ENCODE measurements at places on chromosomes 12 and 14. TPM values are rescaled to one million over a fixed set of nuclear protein-coding genes. Genes with fewer than 3 reads are reported as not detected.

The RNASE11 gene
- not detected for total RNA-seq

The SLC4A8 gene
- total RNA-seq = 14.0 TPM

The GZMB gene
- not detected for total RNA-seq

The ESPL1 gene
- 35.1 TPM for total RNA-seq

DNA sequence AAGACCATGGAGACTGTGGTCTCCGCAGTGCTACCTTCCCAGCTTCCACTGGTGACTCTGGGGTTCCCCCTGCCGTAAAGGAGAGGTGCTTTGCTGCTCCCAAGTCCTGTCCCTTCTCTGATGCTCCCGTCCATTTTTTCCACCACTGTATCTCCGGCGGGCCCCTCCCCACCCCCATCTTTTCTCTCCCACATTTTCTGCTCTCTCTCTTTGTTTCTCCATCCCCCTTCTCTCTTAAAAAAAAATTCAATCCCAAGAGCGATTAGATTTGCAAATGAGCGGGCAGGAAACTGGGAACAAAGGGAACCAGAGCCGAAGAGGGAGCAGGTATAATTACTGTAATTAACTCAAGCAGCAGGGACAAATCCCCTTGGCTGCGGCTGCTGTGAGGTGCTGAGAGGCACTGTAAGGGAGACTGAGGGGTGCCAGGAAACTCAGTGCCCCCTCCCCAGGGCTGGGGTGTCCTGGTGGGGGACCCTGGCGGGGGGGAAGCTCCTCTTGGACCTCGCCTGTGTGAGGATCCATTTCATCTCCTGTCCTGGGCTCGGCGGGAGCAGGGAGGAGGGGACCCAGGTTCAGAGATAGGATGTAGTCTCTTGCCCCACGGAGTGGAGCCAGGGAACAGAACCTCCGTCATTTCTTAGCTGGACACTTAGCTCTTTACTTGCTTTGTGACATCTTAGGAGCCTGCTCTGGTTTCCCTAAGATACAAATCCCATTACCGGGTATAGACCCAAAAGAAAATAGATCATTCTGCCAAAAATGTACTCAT, 140.4 kb upstream of the NRXN3 start:
- DNase-seq = no peak
- H3K27ac ChIP-seq = no peak overlapping the region
- H3K4me3 ChIP-seq = no peak overlapping the region
- H3K4me1 ChIP-seq = no peaks in the 10 kb centered on the region
- peaks cover 47% of the 10 kb centered on the region for H3K27me3 ChIP-seq
- H3K36me3 ChIP-seq = no peaks in the 10 kb centered on the region

GRCh38 chr12:40152783-40153383, 47.0 kb upstream of the SLC2A13 start:
- H3K4me3 ChIP-seq = no peak overlapping the region
- H3K27me3 ChIP-seq = peaks cover 8% of the 10 kb centered on the region
- DNase-seq = no peak
- H3K4me1 ChIP-seq = peaks cover 7% of the 10 kb centered on the region

GRCh38 chr12:49440035-49440434, 72.8 kb downstream of the SPATS2 start:
- H3K27ac ChIP-seq = no peak overlapping the region
- no peaks in the 10 kb centered on the region for H3K27me3 ChIP-seq
- H3K4me1 ChIP-seq = peaks cover 7% of the 10 kb centered on the region
- peaks cover 8% of the 10 kb centered on the region for H3K36me3 ChIP-seq
- no peak for DNase-seq

DNA sequence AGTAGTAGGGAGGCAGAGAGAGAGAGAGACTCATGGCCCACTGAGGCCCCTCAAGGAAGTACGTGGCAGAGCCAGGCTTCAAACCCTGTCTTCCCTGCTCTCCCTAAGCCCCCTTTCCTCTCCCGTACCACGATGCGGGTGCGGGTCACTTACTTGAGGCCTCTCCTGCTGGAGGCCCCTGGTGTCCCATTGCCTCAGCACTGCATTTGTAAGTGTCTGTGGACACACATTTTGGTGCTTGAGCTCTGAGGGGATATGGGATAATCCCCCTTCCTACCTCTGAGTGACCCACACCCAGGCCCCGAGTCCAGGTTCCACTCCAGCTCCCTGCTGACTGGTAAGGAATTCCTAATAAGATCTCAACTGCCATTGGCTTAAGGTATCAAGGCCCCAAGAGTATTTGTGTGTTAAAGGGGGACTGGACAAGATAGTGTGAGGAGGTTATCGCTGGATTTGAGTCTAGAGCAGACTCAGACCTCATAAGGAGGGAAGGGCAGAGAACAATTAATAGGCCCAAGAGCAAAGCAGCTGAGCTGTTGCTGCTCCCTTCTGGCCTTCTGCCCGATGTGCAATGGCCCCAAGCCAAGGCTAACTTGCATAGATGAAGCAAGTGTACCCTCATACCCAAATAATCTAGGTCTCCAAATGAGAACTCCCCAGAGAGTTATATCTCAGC, 71.9 kb downstream of the CRACR2A start:
- no peaks in the 10 kb centered on the region for H3K4me1 ChIP-seq
- H3K27ac ChIP-seq = no peak overlapping the region
- H3K36me3 ChIP-seq = peaks cover 4% of the 10 kb centered on the region
- no peak overlapping the region for H3K4me3 ChIP-seq
- peaks cover 34% of the 10 kb centered on the region for H3K27me3 ChIP-seq
- no peak for DNase-seq

DNA sequence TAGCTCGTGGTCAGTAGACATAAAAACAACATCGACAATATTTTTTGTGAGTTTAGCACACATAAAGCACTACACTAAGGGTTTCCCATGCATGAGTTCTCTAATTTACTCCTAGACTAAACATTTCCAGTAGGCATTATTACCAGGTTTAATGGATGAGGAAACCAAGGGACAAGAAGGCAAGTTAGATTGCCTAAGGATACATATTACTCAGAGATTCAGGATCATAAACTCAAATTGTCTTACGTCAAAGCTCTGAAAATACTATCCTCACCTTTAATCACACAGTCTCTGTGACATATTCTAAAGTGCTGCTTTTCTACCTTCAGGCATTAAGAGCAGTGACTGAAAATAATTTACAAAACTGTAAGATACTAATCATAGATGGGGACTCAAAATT, 655.3 kb downstream of the SLC16A7 start:
- H3K4me1 ChIP-seq = no peaks in the 10 kb centered on the region
- no peak for DNase-seq
- no peak overlapping the region for H3K4me3 ChIP-seq
- H3K27me3 ChIP-seq = no peaks in the 10 kb centered on the region

Measured in type B pancreatic cell (in vitro differentiated cells).